ENCODE measurements at places on chromosomes 16 and 17.

DNA sequence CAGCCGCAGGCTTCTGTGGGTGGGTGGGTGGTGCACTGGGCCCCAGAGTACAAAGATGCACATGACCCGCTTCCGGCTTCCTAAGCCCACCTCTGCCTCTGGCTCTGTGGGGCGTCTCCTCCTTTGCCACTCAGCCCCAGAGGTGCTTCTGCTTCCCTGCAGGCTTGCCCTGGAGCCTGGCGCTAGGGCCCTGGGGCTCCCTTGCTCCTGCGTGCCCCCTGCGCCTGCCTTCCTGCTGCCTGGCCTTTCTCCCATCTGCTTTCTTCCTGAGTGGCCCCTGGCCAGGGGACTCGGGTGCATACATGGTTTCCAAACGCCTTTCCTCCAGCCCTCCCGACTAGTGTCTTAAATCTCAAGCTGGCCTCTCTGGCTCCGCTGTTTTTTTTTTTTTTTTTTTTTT lies 3.4 kb downstream of the WWOX start:
- DNase-seq, result no peak

GRCh38 chr17:49638818-49639217 lies 39.1 kb downstream of the SPOP start:
- peak; percentile 78 for DNase-seq

DNA sequence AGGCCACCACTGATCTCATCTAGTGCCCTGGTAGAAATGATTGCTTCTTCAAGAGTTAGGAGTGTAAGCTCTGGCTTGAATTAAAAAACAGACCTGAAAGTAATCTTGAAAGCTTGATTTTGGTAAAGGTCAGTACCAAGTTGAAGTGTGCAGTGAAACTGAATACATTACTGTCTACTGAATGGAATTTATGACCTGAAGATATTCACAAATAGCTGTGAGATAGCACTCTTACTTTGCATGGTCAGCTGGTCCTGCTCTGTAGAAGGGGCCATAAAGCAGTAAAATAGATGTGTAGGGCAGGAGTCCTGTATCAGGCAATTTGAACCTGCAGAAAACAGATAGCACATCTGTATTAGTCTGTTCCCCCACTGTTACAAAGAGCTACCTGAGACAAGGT lies 78.6 kb downstream of the MYH13 start:
- no peak for DNase-seq

- no peak for DNase-seq
These were observed 258.6 kb downstream of the NTN1 start for GRCh38 chr17:9279893-9280292.

- no peak for DNase-seq
These were observed 266.4 kb downstream of the HAPSTR1 start for GRCh38 chr16:9357829-9358228.

GRCh38 chr17:12896180-12896785 lies 107.0 kb downstream of the ARHGAP44 start:
- no peak for DNase-seq

DNA sequence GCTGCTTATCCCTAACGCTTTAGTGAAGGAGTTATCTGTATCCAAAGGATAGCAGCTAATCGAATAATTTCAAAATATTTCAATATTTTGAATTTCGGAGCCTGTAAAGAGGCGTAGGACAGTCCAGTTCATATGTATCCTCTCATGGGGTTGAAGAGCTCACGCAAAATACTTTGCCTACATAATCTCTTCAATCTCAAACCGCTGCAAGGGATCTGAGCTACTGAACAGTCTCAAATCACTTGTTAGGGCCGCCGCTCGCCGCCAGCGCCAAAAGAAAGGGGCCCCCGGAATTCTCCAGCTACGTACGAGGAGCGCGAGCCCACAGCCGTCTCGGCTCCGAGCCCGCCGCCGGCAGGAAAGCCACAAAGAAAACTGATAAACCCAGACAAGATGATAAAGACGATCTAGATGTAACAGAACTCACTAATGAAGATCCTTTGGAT lies 601 bp upstream of the RFWD3 start:
- peak; percentile 34 for DNase-seq

GRCh38 chr17:17054636-17055035 lies 12.4 kb downstream of the MPRIP start:
- DNase-seq, result no peak

DNA sequence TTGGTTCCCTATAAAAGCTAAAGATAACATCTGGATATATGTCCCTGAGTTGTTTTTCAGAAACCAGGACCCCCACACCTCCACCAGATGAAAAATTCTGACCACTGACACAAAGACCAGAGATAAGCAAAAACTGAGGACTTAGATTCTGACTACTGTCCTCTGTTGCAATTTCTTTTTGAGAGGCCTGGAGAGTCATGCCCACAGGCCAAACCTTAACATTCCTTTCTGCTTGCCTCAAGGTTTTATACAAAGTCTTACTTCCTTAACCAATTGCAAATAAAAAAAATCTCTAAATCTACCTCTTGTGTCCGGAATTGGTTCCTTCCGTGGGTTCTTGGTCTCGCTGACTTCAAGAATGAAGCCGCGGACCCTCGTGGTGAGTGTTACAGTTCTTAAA lies 228.5 kb downstream of the ABCC12 start:
- peak; percentile 13 for DNase-seq

GRCh38 chr17:7406235-7406825 lies 1.3 kb upstream of the NLGN2 start:
- DNase-seq, result no peak

DNA sequence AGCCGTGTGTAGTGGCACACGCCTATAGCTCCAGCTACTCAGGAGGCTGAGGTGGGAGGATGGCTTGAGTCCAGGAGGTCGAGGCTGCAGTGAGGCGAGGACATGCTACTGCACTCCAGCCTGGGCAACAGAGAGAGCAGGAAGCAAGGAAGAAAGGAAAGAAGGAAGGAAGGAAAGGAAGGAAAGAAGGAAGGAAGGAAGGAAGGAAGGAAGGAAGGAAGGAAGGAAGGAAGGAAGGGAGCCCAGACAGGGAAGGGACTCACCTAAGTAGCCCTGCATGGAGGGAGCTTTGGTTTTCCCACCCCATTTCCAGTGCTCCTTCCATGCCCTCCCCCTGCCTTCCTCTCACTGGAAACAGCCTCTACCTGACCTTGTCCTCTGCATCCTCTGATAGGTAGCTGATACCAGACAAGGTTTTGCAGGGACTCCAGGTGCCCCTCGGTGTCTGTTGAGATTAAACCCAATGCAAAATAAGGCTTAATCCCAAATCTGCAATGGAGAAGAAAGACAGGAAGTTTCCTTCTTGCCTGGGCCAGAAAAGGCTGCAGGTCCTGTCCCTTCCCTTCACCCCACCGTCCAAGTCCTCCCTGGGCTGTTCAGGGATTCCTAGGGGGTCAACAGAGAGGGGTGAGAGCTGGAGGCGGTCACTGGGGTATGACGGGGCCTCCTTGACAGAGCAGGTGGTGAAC lies 21.5 kb upstream of the CA4 start:
- DNase-seq, result no peak

DNA sequence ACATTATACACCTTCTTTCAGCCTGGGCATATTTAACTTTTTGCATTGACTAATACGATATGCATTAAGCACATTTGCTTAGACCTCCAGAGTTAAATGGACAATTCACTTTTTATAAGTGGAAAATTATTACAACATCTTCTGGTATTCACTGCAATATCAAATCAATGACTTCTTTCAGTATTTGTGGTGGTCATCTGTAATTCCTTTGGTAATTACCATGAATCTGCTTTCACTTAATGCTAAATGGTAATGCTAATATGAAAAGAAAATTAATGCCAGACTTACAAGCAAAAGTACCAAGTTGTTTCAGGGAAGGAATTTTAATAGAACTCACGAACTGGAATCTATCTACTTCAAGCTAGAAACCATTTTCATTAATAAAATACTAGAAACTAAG lies 6.4 kb downstream of the GPATCH8 start:
- DNase-seq, result peak; percentile 13

DNA sequence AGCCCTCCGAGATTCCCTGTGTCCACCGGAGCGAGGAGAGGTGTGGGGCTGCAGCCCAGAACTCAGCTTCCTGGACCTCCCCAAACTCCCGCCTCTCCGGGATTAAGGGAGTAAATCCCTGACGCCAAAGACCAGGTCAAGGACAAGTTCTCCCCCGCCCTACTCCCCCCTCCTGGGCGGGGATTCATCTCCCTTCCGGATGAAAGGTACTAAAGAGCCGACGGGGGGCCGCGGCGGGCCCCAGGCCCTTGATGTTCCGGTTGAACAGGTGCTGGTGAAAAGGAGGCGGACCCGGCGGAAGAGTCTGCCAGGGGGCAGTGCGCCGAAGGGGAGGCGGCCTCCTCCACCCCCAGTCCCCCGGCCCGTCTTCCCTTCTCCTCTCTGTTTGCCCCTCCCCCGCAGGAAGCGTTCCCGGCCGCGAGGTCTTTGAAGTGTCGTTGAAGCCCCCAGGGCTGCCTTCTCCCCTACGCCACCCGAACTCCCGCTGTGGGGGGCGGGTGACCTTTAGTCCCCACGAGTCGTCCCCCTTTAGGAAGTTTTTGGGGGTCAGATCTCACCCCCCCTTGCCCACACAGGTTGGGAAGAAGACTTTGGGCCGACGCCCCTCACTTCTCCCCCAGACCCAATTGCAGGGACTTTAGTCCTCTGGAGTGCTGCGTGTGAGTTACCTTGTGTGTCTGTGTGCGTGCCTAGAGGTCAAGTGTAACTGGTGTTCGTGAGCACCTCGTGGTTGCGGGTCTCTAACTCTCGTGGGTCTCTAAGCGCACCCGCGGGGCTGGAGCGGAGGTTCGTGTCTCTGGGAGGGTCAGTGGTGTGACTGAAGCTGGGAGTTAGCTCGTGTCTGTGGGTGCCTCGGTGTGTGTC lies 1.1 kb upstream of the MLLT6 start:
- DNase-seq, result peak; percentile 25

DNA sequence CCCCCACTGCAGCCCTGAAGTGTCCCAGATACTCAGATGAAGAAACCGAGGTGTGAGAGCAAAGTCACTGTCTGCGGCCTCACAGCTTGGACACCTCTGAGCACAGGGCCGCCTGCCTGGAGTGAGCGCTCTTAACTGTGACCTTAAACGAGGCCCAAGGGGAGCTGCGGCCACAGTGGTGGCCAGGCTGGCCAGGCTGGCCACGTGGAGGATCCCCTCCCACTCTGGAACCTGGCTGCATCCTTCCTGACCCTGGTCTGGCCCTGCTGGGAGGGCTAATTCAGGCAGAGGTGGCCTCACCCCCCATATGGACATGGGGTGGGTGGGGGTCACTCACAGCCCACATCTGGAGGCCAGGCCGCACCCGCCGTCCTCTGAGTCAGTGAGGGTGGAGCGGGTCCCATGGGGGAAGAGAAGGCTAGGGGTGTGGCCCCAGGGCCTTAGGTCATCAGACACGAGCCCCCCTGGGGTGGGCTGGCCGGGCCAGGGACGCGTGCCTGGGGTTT lies 6.6 kb downstream of the VASN start:
- peak; percentile 37 for DNase-seq

GRCh38 chr17:76383546-76384221 lies 725 bp upstream of the SPHK1 start:
- peak; percentile 72 for DNase-seq

DNA sequence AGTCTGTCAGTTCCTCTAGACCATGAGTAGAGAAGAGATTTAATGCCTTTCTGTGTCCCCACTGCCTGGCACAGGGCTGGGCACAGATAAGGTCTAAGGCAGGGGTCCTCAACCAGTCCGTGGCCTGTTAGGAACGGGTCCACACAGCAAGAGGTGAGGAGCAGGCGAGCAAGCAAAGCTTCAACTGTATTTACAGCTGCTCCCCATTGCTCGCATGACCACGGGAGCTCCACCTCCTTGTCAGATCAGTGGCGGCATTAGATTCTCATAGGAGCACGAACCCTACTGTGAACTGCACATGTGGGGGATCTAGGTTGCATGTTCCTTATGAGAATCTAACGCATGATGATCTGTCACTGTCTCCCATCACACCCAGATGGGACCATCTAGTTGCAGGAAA lies 1.8 kb downstream of the B9D1 start:
- DNase-seq, result no peak

- DNase-seq, result peak; percentile 81
These were observed 46.6 kb downstream of the PECAM1 start for GRCh38 chr17:64343833-64344637.

- no peak for DNase-seq
These were observed 1.0 kb downstream of the MSI2 start for GRCh38 chr17:57257195-57257894.

- peak; percentile 26 for DNase-seq
These were observed 56.8 kb downstream of the ANKFY1 start for GRCh38 chr17:4206962-4207361.

GRCh38 chr17:1959871-1960544 lies 65.1 kb downstream of the RTN4RL1 start:
- peak; percentile 47 for DNase-seq

- peak; percentile 21 for DNase-seq
These were observed 3.8 kb upstream of the CHD3 start for GRCh38 chr17:7884581-7885366.

- DNase-seq, result no peak
These were observed 539 bp upstream of the CKLF start for GRCh38 chr16:66551788-66552285.

GRCh38 chr17:79657861-79658810 lies 47.3 kb upstream of the RBFOX3 start:
- no peak for DNase-seq

GRCh38 chr17:333626-334396 lies 18.8 kb downstream of the RPH3AL start:
- peak; percentile 14 for DNase-seq

DNA sequence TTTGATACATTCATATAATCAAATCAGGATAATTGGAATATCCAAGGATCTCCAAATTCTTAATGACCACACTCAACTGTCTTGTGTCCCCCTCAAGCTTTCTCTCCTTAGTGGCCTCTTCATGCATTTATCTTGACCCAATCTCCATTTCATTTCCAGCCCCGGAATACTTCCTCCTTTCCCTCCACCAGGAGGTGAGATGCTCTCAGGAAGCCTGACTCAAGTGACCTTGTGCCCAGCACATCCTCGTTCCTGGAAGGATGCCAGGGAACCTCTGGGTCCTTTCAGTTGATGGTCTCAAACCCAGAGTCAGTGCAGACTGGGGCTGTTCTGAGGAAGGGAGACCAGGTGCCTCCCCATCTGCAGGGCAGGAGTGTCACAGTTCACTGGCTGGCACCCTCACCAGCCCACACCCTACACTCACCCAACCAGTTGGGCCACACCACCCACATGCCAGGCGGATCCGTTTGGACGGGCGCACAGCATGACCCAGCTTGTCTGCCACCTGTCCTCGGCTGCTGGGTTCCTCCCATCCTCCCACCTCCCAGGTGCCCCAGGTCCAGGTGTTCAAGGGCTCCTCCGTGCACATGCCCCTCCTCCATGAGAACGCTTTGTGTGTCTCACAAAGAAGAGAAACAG lies 14.0 kb upstream of the EMP2 start:
- no peak for DNase-seq

DNA sequence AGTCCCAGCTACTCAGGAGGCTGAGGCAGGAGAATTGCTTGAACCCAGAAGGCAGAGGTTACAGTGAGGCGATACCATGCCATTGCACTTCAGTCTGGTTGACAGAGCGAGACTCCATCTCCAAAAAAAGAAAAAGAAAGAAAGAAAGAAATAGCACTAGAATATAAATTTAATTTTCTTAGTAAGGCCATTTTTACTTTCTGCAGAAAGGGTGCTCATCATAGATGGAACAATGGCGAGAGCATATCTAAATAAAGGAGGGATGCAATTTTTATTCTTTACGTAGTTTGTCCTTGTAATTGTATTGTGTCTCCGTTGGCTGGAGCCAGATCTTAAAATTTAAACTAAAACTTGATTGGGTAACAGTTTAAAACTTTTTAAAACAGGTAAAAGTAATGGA lies 85.6 kb upstream of the RPRML start:
- DNase-seq, result no peak

Data from EH (cell line).